ENCODE measurements at places on chromosomes 13 and 19.

DNA sequence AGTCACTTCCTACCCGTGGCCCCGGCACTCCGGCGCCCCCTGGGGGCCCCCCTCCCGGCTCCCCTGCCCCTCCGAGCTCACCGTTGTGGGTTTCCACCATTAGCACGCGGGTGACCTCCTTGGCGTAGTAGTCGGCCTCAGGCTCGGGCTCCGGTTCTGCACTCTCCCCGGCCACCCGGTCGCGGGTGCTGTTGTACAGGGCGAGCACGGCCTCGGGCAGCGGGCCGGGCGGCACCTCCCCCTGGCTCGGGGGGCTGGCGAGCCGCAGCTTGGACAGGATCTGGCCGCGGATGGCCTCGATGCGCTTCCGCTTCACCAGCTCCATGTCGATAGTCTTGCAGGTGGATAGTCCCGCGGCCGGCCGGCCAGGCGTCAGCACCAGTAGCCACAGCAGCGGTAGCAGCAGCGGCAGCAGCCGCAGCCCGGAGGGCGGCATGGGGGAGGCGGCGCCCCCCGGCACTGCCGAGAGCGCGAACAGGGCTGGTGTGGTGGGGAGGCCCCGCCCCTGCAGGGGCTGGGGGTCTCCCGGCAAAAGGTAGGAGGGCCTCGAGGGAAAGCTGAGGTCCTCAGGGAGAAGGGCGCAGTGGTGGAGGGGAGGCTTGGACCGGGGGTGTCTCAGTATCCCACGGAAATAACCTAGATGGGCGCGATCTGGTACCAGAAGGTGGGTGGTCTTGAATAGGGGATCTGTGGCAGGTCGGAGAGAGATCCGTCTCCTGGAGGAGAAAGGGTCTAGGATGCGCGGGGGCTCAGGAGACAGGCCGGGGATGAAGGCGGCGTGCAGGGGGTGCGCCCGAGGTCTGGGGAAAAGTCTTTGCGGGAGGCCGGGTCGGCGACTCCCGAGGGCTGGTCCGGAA is 885 bp downstream of the TGFB1 start:
- DNase-seq, result peak; percentile 76

DNA sequence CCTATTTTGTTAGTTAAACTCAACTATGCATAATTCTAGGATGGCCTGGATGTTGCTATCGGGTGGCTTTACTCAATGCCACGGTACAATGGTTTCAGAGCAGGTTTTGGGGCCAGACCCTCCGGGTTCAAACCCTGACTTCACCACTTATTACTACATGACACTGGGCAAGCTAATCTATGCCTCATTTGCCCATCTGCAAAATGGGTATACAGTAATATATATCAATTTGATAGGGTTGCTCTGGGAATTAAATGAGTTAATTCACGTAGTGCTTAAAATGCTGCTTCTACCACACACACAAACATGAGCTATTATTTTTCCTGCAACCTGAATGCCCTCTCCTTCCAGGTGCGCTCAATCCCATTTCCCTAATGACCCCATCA is 839 bp downstream of the ESD start:
- no peak for DNase-seq

- no peak for DNase-seq
Observed at GRCh38 chr13:56586976-56587375, 553.7 kb upstream of the PRR20A start.

DNA sequence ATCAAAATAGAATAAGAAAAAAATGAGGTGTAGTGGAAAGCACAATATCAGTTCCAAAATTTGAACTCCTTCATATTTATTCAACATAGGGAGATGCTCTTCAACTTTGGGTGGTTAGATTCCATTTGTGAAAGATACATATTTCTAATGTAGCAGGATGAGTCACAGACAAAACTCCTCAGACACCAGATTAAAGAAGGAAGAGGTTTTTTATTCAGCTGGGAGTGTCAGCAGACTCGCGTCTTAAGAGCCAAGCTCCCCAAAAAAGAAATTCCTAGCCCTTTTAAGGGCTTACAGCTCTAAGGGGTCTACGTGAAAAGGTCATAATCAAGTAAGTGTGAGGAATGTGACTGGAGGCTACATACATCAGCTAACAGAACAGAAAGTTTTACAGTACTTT is 6.8 kb upstream of the ZNF765 start:
- no peak for DNase-seq

GRCh38 chr19:45342911-45343310 is 2.4 kb downstream of the KLC3 start:
- no peak for DNase-seq

GRCh38 chr13:29674532-29674931 is 79.0 kb upstream of the SLC7A1 start:
- no peak for DNase-seq

DNA sequence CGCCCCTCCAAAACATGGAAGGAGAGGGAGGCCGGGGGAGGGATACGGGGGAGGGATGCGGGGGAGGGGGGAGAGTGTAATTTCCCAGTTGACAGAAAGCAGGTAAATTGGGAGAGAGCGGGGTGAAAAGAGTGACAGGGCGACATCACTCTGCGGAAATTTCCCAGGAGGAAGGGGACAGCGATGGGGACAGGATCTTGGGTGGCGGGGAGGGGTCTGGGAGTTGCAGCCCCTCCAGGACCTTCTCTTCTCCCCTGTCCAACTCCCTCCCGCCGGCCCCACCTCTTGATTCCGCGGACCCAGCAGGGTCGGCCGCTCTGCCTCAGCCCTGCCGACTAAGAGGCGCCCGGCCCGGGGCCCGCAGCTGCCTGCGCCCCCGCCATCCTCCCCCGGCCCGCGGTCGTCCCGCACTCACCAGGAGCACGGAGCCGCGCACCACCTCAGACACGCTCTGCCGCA is 108.0 kb upstream of the DOCK9 start:
- no peak for DNase-seq

DNA sequence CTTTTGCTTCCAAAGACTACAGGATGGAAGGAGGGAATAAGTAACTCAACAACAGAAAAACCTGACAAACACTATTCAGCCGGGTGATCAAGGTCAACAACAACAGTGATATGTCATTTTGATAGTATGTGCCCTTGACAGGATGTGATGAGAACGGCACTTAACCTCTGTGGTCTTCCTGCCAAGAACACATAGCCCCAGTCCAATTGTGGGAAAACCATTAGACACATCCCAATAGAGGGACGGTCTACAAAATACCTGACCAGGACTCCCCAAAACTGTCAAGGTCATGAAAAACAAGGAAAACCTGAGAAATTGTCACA is 43.1 kb upstream of the AMER2 start:
- DNase-seq, result no peak

- DNase-seq, result no peak
Observed at GRCh38 chr13:113652404-113653263, 5.4 kb downstream of the ATP4B start.

GRCh38 chr19:17520865-17521264 is 9.4 kb downstream of the PGLS start:
- DNase-seq, result no peak

DNA sequence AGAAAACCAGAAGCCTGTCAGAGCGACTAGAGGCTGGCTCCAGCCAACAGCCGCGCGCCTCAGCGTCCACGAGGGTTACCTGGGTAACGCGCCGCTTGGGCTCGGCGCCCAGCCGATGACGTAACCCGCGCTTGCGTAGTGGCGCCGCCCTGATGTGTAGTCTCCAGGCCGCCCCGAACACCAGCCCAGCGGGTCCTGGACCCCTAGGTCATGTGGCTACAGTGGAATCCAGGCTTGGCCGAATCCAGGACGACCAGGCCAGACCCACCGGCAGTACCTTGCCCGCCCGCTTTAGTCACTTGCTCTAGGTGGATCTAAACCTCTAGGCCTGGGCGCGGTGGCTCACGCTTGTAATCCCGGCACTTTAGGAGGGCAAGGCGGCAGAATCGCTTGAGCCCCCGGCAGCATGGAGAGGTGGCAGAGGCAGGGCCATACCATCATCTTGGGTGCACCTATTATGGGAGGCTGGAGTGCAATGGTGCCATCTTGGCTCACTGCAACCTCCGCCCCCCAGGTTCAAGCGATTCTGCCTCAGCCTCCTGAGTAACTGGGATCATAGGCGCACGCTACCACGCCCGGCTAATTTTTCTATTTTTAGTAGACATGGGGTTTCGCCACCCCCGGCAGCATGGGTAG is 7.2 kb upstream of the ZNF606 start:
- DNase-seq, result peak; percentile 63

GRCh38 chr19:6527893-6528543 is 2.8 kb upstream of the TNFSF9 start:
- no peak for DNase-seq

DNA sequence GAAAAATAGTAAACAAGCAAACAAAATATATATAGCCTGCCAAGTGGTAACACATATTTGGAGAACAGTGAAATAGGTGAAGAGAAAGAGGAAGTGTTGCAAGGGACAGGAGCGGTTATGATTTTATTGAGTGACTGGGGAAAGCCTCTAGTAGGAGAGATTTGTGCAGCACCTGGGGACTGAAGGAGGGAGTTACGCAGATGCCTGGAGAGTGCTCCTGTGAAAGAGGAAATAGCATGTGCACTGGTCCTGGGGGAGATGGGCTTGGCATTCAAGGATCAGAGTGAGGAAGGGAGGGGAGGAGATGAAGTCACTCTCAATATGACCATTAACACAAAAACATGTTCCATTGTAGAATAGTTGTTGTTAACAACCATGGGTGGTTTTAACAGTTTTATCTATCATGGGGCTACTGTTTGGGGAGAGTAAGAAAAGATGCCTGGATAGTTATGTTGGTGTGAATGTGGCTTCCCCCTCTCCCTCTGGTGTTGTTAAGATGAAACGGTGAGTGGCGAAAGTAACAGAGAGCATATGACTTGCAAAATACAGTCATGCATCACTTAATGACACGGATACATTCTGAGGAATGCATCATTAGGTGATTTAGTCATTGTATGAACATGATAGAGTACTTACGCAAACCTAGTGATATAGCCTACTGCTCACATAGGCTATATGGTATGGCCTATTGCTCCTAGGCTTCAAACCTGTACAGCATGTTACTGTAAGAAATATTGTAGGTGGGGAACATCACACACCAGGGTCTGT is 251.7 kb upstream of the ARGLU1 start:
- no peak for DNase-seq

- no peak for DNase-seq
Observed at GRCh38 chr13:88586263-88586662, 915.1 kb downstream of the SLITRK5 start.

DNA sequence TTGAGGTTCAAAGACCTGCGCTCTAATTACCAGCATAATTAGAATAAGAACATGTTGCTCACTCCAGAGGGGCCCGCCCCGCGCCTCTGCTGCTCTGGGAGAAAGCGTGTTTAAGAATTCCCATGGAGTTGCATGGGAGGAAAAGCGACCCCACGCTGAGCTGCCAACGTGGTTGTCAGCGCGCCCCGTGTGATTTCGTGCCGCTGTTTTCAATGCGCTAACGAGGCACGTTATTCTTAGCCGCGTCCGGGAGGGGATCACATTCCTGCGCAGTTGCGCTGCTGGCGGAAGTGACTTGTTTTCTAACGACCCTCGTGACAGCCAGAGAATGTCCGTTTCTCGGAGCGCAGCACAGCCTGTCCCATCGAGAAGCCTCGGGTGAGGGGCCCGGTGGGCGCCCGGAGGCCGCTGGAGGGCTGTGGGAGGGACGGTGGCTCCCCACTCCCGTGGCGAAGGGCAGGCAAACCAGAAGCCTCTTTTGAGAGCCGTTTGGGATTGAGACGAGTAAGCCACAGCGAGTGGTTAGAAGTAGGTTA is 173.8 kb upstream of the SOX1 start:
- DNase-seq, result no peak

- no peak for DNase-seq
Observed at GRCh38 chr13:94079876-94080275, 399.6 kb downstream of the DCT start.

GRCh38 chr19:58277748-58278540 is 811 bp upstream of the ZNF8 start:
- DNase-seq, result no peak

- no peak for DNase-seq
Observed at GRCh38 chr19:28701491-28701890, 511.5 kb downstream of the UQCRFS1 start.

DNA sequence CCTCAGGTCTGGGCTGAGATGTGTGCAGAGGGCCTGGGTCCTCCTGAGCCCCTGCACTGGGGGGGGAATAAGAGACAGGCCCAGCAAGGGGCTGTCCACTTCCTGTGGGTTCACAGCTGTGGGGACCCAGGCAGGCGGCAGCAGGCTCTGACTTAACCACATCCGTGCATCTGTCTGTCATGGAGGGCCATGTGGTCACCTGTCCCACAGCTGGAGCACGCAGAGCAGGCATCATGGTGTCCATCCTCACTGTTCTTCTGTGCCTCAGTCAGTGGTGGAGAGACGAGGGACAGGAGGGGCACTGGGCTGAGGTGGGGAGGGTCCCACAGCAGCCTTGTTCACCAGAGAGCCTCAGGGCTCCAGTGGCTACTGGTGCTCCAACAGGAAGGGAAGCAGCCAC is 16.3 kb upstream of the KIR3DL3 start:
- DNase-seq, result no peak

DNA sequence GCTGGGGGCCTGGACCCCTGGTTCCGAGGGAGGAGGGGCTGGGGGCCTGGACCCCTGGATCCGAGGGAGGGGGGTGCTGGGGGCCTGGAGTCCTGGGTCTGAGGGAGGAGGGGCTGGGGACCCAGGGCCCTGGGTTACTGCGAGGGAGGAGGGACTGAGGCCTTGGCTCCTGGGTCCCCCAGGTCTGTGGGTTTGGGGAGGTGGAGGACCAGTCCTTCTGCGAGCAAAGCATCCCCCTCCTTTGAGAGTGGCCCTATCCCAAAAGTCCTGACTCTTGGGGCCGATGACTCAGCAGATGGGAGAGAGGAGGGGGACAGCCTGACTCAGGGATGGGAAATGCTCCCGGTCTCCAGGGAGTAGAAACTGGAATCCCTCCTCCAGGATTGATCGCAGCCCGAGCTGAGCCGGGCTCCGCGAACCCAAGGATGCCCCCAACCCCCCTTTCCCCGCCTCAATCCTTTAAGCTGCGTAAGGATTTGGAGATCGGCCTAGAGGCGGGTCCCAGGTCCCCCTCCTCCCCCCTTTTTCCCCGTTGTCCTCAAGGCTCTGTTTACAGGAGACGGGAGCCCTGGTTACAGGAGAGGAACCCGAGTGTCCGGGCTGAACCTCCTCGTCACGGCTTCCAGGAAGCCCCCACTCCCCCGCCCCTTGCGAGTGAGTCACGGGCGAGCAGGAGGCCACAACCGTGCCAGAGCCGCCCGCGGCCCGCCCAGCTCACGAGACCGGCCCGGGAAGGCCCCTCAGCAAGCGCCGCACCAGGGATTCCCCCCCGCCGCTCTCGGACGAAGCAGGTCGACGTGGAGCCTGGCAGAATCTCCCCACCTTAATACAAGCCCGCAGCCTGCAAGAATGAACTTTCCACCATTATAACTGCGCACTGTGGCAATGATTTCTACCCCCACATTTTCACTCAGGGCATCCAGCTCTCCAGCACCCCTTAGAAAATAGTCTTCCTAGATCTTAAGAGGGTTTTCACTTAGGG is 3.0 kb upstream of the ZFP36 start:
- peak; percentile 97 for DNase-seq

- DNase-seq, result no peak
Observed at GRCh38 chr19:46173886-46174480, 25.9 kb downstream of the IGFL2 start.

- no peak for DNase-seq
Observed at GRCh38 chr13:99150575-99151361, 49.9 kb upstream of the UBAC2 start.

- DNase-seq, result no peak
Observed at GRCh38 chr19:35797663-35798062, 15.0 kb downstream of the PRODH2 start.

GRCh38 chr13:100290165-100290801 is 201.4 kb downstream of the PCCA start:
- DNase-seq, result no peak

Data from CD4-positive, alpha-beta T cell treated with Interleukin-2 at 100 ng/mL for 4 hours (primary cell).